ENCODE measurements at places on chromosomes 11 and 22. TPM values are rescaled to one million over a fixed set of nuclear protein-coding genes. Genes with fewer than 3 reads are reported as not detected.

DNA sequence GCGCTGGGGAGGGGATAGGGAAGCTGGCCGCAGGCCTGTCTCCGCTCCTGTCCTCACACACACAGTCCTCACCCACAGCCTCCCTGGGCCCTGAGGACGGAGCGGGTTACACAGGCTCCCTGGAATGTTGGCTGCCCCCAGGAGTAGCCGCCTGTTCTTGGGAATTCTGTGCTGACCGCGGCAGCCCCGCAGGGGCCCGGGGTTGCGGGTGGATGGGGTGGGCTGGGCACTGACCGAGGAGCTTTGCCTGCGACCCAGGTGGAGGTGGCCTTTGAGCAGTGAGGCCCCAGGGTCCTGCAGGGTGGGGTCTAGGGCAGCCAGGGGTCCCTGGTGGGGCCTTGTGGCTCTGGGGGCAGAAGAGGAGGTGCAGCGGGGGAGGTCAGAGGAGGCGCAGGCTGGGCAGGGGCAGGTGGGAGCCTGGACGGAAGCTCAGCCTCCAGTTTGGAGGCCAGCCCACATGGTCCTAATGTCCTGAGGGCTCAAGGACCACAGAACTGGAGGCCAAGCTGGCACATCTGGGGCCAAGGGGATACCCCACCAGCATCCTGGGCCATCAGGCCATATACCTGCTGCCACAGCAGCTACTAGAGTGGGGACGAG, 6.6 kb upstream of the MRGPRG start:
- no peak overlapping the region for H3K27ac ChIP-seq
- H3K36me3 ChIP-seq: no peaks in the 10 kb centered on the region
- H3K27me3 ChIP-seq: peaks cover 44% of the 10 kb centered on the region
- no peak for DNase-seq

GRCh38 chr22:22463855-22464540, 44.5 kb downstream of the ZNF280B start:
- peak; percentile 71 for DNase-seq
- no peaks in the 10 kb centered on the region for H3K36me3 ChIP-seq
- no peak overlapping the region for H3K27ac ChIP-seq

DNA sequence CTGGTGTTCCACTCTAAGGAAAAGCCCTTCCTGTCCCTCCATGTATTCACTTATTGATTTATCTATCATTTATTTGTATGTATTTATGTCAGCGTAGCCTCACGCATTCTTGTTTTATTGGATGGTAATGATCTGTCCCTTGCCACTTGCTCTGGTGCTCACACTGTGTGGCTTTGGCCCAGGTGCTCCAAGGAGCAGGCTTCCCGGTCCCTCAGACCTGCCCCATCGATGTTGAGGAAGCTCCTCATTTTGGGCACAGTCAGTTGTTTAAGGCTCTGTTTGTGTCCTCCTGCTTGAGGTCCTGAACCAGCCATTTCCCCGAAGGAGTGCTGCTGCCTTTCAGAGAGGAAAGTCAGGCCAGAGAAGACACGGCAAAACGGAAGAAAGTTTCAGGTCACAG, 1485.4 kb downstream of the TBC1D22A start:
- peaks cover 6% of the 10 kb centered on the region for H3K36me3 ChIP-seq
- DNase-seq: no peak
- no peak overlapping the region for H3K4me3 ChIP-seq
- no peaks in the 10 kb centered on the region for H3K27me3 ChIP-seq
- no peaks in the 10 kb centered on the region for H3K4me1 ChIP-seq

GRCh38 chr11:88806410-88806809, 259.4 kb downstream of the GRM5 start:
- H3K4me1 ChIP-seq: no peaks in the 10 kb centered on the region
- H3K27ac ChIP-seq: no peak overlapping the region
- no peaks in the 10 kb centered on the region for H3K36me3 ChIP-seq
- peaks cover 44% of the 10 kb centered on the region for H3K27me3 ChIP-seq
- H3K4me3 ChIP-seq: no peak overlapping the region
- no peak for DNase-seq

- no peaks in the 10 kb centered on the region for H3K27me3 ChIP-seq
- H3K36me3 ChIP-seq: peaks cover 8% of the 10 kb centered on the region
- H3K27ac ChIP-seq: peak overlapping the region; percentile 89
Measured at GRCh38 chr22:37431366-37431765, 4.1 kb upstream of the ELFN2 start.

DNA sequence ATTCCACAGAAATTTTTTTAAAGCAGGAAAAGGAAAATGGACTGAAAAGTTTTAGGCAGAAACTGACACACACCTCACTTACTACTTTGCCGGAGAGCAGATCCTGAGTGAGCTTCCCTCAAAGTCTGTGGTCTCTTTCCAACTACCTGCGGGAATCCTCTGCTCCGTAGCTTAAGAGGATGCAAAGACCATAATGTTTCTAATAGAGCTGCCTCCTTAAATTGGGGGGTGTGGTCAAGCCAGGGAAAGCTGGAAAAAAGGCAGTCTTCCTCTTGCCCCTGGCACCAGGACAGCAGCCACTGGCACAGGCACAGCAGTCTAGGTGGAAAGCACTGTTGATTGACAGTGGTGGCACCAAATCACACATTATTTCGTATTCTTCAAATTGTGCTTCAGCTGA, at the start of gene ETS1:
ETS1 (minus strand) TSS at position 144 of the 400 bp plus-strand sequence. CDS start 14,428 bp downstream, outside the sequence.
- H3K4me1 ChIP-seq: peaks cover 8% of the 10 kb centered on the region
- no peaks in the 10 kb centered on the region for H3K36me3 ChIP-seq
- peak within 1 kb of the TSS; percentile 12 for H3K4me3 ChIP-seq
- no peak within 1 kb of the TSS for H3K27ac ChIP-seq
- peak; percentile 45 for DNase-seq

- H3K27me3 ChIP-seq: no peaks in the 10 kb centered on the region
- no peak overlapping the region for H3K27ac ChIP-seq
- DNase-seq: no peak
- no peaks in the 10 kb centered on the region for H3K36me3 ChIP-seq
- no peak overlapping the region for H3K4me3 ChIP-seq
- H3K4me1 ChIP-seq: peaks cover 7% of the 10 kb centered on the region
Measured at GRCh38 chr11:6345366-6345765, 25.1 kb upstream of the CAVIN3 start.

DNA sequence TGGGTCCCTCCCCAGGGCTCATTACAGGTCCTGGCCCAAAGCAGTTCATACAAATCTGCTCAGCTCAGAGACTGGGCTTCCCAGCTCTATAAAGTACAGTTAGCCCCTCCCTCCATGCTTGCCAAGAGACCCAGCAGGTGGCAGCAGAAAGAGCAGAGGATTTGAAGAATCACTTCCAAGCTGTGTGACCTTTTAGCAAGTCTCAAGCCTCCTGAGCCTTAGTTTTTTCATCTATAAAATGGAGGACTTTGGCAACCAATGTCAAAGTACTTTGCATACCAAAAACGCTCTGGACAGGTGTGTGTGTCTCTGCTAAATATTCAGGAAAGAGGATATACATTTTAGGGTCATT, 26.6 kb downstream of the RELT start:
- DNase-seq: peak; percentile 17
- no peaks in the 10 kb centered on the region for H3K4me1 ChIP-seq
- no peaks in the 10 kb centered on the region for H3K36me3 ChIP-seq
- no peak overlapping the region for H3K4me3 ChIP-seq

DNA sequence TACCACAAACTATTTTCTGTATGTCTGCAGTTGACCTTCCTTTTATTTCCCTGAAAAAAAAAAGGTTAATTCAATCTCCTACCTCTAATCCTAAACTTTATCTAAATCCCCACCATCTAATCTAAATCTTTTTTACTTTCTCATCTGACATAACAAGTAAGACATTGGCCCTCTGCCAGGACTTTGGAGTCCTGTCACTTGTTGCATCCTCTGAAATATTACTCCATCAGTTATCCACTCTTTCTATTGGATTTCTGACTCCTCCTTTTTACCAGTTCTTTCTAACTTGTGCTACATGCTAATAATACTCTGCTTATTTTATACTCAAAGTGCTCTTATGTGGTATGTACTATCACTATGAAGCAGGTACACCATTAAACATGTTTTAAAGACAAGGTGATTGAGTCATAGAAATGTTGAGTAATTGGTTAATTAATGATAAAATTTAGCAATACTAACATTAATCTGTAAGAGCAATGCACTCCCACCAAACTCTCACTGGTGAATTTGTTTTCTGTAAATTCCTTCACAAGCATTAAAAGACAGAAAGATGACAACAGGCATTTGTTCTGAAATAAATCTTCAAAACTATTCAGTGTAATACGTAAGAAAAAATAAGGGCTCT, 914.2 kb upstream of the RAG2 start:
- no peaks in the 10 kb centered on the region for H3K27me3 ChIP-seq
- H3K4me1 ChIP-seq: peaks cover 21% of the 10 kb centered on the region
- DNase-seq: peak; percentile 48
- H3K36me3 ChIP-seq: no peaks in the 10 kb centered on the region
- H3K4me3 ChIP-seq: no peak overlapping the region

KRTAP5-2 gene
- not detected for total RNA-seq

DGCR2 gene
- 41.2 TPM for total RNA-seq

B4GALNT4 gene
- total RNA-seq: 25.9 TPM

MYBPC3 gene
- total RNA-seq: not detected

CST6 gene
- total RNA-seq: not detected

LRRN4CL gene
- 0.81 TPM for total RNA-seq

MPZL2 gene
- total RNA-seq: 13.7 TPM

Data from MCF 10A (cell line).